ENCODE measurements at places on chromosomes 7 and 10.

DNA sequence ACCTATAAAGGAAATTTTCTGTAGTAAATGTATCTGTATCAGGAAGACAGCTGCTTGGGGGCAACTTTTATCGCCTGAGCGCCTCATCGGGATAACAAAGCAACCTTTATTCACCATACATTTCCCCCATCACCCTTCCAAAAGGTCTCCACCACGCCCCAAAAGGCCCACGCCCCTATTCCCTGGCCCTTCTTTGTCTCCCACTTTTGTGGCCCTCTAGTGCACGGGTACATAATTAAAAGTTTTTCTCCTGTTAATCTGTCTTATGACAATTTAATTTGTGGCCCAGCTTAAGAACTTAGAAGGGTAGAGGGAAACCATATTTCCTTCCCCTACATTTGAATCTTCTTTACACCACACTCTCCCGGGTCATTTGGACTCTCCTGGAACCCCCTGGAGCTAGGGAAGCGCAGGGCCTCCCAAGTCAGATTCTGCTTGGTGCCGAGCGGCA is 625 bp downstream of the RP9 start:
- no peak for DNase-seq

DNA sequence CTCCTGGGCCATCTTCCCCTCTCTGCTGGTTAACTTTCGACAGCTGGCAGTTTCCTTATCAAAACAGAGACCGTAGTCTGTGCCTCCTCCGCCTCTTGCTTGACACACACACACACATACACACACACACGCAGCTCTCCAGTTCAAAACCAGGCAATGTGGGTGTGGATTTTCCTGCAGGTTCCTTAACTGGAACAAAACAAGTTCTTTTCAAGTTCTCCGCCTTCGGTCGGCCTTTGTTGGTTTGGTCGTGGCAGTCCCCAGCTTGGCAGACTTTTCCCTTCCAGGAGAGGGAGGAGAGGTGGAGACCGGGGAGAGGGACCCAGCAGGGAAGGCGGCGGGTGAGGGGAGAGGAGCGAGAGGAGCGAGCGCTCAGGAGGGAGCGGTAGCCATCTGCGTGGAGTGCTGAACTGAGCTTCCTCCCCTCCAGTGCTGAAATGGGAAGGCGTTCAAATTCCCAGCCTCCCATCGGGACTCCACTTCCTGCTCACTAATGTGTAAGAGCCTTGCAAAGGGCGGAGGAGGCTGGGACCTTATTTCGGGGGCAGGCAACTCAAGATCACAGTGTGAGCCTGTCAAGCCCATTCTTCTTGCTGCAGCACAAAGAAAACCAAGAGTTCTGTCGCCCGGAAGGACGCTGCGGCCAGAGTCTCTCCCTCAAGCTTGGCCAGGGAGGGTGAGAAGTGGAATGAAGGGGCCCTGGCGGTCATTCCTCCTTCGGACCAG is 120.6 kb downstream of the PRPF18 start:
- no peak for DNase-seq

- no peak for DNase-seq
Measured at GRCh38 chr7:26853788-26854393, 10.5 kb downstream of the SKAP2 start.

- no peak for DNase-seq
Measured at GRCh38 chr7:140005754-140006503, 56.8 kb downstream of the PARP12 start.

DNA sequence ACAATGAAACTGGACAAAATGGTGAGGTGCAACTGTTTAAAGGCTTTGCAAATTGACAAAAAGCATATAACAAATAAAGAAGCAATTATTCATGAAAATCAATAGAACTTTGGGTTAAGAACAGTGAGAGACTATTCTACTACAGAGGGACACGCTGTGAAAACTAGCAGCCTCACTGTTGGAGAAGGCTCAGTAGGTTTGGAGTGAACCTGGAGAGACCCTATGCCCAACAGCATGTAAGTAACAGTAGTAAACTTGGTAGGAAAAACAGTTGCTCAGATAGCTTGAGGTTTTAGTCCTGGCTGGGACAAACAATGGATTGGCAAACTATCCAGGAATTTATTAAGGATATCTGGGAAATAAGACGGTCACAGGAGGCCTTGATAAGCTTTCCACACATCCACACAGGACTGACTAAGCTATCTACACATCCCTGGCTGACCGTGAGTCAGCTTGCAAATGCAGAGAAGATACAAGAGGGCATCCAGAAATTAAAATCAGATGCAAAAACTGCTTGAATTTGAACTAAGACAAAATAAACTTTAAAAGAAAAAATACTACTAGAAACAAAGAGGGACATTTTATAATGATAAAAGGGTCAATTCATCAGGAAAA is 15.9 kb downstream of the FAM149B1 start:
- DNase-seq = no peak

GRCh38 chr10:5117026-5117425 is 22.8 kb downstream of the AKR1C3 start:
- DNase-seq = no peak

DNA sequence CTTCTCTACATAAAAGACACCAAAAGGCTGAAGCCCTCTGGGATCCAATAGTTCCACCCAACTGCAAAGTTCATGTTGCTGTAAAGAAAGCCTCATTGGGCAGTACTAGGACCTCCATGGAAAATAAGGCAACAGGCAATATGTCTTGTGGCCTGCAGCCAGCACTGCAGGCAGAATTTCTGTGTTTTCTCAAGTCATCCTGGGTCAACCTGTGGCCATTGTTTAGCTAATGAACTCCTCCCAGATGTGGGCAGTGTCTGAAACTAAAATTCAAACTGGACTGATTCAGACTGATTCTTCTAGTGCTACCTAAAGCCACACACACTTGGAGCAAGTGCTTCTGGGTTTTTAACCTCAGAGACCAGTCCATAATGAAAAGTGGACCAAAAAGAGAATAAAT is 141.5 kb downstream of the PPP1R17 start:
- no peak for DNase-seq

Data from T-helper 22 cell (primary cell).